ENCODE measurements at places on chromosomes 1 and 21. TPM values are rescaled to one million over a fixed set of nuclear protein-coding genes. Genes with fewer than 3 reads are reported as not detected.
A peak's percentile ranks its signal among the peaks of the same experiment; 100 is the strongest.

- DNase-seq = peak; percentile 57
- no peaks in the 10 kb centered on the region for H3K36me3 ChIP-seq
- H3K27ac ChIP-seq = peak overlapping the region; percentile 99
Measured at GRCh38 chr1:235075048-235075776, 53.4 kb downstream of the TOMM20 start.

DNA sequence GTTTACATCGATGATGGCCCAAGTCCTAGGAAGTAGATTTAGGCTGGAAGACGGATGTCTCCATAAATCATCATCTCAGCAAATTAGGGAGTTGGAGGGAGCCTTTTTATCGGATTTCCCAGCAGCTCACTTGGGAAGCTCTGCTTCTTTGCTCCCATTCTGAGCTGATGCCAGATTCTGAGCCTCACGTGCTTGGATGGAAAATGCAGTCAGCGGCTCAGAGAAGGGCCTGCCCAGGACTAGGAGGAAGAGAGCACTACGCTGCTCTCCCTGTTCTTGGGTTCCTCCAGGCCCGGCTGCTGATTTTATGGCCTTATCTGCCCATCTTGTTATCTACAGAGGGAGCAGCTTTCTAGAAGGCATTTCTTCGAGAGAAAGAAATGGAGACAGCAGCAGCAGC lies 42.0 kb downstream of the UBIAD1 start:
- no peak overlapping the region for H3K4me3 ChIP-seq
- H3K4me1 ChIP-seq = no peaks in the 10 kb centered on the region
- peak; percentile 50 for DNase-seq
- H3K36me3 ChIP-seq = no peaks in the 10 kb centered on the region
- no peaks in the 10 kb centered on the region for H3K27me3 ChIP-seq

- no peaks in the 10 kb centered on the region for H3K36me3 ChIP-seq
- H3K4me1 ChIP-seq = no peaks in the 10 kb centered on the region
- no peak for DNase-seq
- no peak overlapping the region for H3K27ac ChIP-seq
- H3K4me3 ChIP-seq = no peak overlapping the region
Measured at GRCh38 chr1:31203215-31203614, 36.5 kb downstream of the NKAIN1 start.

GRCh38 chr1:228109073-228109961 lies at the start of gene MRPL55:
TSS of gene MRPL55 (minus strand) at chr1:228109299. CDS start at chr1:228108260, 1,039 bp downstream.
- H3K27ac ChIP-seq = peak within 1 kb of the TSS; percentile 78
- peak within 1 kb of the TSS; percentile 92 for H3K4me3 ChIP-seq
- H3K36me3 ChIP-seq = no peaks in the 10 kb centered on the region
- no peaks in the 10 kb centered on the region for H3K27me3 ChIP-seq
- DNase-seq = peak; percentile 98

DNA sequence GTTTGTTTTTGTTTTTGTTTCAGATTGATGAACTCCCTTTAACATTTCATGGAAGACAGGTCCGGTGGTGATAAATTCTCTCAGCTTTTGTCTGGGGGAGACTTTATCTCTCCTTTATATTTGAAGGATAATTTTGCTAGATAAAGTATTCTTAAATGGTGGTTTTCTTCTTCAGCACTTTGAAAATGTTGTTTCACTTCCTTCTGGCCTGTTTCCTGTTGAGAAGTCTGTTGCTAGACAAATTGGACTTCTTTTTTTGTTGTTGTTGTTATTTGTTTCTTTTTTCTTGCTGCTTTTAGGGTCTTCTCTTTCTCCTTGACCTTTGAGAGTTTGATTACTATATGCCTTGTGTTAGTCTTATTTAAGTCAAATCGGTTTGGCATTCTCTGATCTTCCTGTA lies 50.8 kb downstream of the CRP start:
- H3K27ac ChIP-seq = no peak overlapping the region
- H3K4me3 ChIP-seq = no peak overlapping the region
- no peaks in the 10 kb centered on the region for H3K27me3 ChIP-seq
- H3K36me3 ChIP-seq = no peaks in the 10 kb centered on the region
- DNase-seq = no peak

DNA sequence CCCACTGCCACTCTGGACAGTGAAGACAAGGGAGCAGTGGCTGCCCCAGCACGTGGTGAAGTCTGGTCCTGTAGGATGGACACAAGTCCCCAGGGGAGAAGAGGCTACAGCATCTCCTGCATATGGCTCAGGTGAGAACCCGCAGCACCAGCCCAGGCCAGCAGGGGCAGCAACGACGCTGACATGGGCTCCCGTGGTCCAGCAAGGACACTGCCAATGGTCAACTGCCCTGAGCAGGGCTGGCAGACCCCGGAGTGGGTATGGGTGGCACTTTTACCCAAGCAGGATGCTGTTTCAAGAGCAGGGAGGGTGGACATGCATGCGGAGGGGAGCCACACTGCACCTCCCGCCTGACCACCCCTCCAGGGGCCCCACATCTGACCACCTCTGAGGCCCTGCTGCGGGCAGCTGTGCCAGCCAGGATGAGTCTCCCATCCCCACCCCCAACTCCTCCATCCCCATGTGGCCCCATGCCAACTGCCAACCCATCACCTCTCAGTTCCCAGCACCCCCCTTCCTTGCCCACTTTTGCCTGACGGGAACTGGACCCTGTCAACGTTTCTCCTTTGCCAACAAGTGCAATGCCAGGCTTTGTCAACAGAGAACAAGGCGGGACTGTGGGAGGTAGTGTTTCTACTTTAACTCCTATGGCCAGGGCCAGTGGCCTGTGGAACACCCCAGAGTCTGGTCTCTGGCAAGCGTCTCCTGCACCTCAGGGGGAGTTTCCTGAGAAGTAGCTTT lies 8.6 kb downstream of the MORN1 start:
- no peaks in the 10 kb centered on the region for H3K4me1 ChIP-seq
- no peak for DNase-seq
- H3K27ac ChIP-seq = no peak overlapping the region
- no peaks in the 10 kb centered on the region for H3K27me3 ChIP-seq
- H3K36me3 ChIP-seq = no peaks in the 10 kb centered on the region
- H3K4me3 ChIP-seq = no peak overlapping the region

DNA sequence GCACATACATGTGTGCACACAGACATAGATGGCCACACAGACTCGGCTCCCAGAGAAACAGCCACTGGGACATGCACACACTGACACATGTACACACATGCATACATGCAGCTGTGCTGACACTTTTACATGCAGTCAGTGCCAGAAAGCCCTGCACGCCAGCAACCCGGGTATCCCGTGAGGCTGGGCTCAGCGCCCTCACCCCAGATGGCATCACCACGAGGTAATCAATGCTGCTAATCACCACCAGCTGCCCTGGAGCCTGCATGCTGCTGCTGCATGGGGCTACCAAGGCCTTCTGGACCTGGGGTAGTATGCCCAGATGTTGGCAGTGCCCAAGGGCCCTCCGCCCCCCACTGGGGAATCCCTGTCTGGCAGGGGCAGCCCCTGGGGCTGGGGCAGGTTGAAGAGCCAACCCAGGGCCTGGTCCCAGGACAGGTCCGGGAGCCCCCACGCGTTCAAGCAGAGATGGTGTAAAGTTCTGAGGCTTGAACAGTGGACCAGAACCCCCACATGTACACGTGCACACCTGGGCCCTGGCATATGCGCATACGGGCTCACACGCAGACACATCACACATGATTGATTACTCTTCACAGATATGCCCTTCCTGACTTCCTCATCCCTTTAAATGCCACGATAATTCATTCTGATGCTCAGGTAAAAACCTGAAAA lies 2.7 kb upstream of the COL16A1 start:
- H3K27ac ChIP-seq = no peak overlapping the region
- no peaks in the 10 kb centered on the region for H3K27me3 ChIP-seq
- DNase-seq = no peak
- no peaks in the 10 kb centered on the region for H3K36me3 ChIP-seq
- H3K4me1 ChIP-seq = no peaks in the 10 kb centered on the region
- no peak overlapping the region for H3K4me3 ChIP-seq

- H3K27me3 ChIP-seq = no peaks in the 10 kb centered on the region
- no peak overlapping the region for H3K27ac ChIP-seq
- no peaks in the 10 kb centered on the region for H3K36me3 ChIP-seq
- peak; percentile 58 for DNase-seq
- H3K4me3 ChIP-seq = no peak overlapping the region
Measured at GRCh38 chr1:168285521-168285790, 4.8 kb downstream of the TBX19 start.

GRCh38 chr1:16013908-16014258 lies 4.0 kb downstream of the HSPB7 start:
- no peaks in the 10 kb centered on the region for H3K36me3 ChIP-seq
- H3K4me3 ChIP-seq = no peak overlapping the region
- DNase-seq = no peak

DNA sequence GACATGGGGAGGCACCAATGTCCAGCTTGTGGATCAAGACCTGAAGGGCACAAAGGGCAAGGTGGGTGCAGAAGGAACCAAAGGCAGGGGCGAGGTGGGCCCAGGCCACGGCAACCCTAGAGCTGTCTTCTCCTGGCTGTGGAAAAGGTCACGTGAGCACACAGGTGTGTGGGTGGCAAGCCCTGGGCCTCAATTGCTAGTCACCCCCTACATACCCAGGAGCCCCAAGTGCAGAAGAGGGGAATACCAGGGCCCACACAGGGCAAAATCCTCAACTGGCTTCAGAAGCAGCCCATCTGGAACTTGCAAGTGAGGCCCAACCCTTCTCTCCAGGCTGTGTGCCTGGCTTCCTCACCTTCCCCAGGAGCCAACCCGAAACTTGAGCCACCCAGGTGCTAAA lies 25.6 kb downstream of the ZBTB17 start:
- H3K27ac ChIP-seq = peak overlapping the region; percentile 92
- H3K4me3 ChIP-seq = no peak overlapping the region
- H3K36me3 ChIP-seq = peaks cover 7% of the 10 kb centered on the region
- no peak for DNase-seq
- no peaks in the 10 kb centered on the region for H3K27me3 ChIP-seq
- H3K4me1 ChIP-seq = peaks cover 48% of the 10 kb centered on the region

DNA sequence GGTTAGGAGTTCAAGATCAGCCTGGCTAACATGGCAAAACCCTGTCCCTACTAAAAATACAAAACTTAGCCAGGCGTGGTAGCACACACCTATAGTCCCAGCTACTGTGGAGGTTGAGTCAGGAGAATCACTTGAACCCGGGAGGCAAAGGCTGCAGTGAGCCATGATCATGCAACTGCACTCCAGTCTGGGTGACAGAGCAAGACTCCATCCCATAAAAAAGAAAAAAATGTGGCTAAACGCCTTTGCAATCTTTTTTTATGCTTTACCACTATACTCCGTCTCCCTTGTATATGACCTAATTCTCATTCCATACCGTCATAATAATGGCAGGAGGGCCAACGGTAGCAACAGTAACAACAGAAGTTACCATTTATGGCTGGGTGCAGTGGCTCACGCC lies 109.5 kb downstream of the ASH1L start:
- no peaks in the 10 kb centered on the region for H3K27me3 ChIP-seq
- no peak overlapping the region for H3K27ac ChIP-seq
- no peaks in the 10 kb centered on the region for H3K4me1 ChIP-seq
- H3K36me3 ChIP-seq = no peaks in the 10 kb centered on the region
- no peak overlapping the region for H3K4me3 ChIP-seq

GRCh38 chr1:43293896-43294760 lies 6.7 kb upstream of the TIE1 start:
- no peaks in the 10 kb centered on the region for H3K36me3 ChIP-seq
- peak overlapping the region; percentile 26 for H3K27ac ChIP-seq
- no peaks in the 10 kb centered on the region for H3K4me1 ChIP-seq
- H3K4me3 ChIP-seq = no peak overlapping the region

CLCA4 gene
- polyA plus RNA-seq = 0.16 TPM

DNA sequence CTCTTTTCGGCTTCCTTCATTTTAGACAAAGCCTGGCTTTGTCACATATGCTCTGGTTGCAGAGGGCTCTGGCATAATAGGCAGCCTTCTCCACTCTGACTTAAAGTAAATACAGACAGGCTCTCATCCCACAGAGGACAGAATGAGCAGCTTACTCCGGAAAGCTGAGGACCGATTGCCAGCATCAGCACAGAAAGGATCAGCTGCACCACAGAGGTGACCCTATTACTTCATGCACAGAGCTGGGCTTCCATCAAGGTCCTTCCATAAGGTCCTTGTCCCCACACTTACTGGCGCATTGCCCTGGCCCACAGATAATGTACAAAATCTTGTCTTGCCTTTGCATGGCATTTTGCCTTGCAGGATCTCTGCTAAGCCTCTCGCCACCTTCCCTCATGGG lies 67.6 kb downstream of the SEC16B start:
- H3K36me3 ChIP-seq = no peaks in the 10 kb centered on the region
- no peak overlapping the region for H3K27ac ChIP-seq
- no peak overlapping the region for H3K4me3 ChIP-seq
- no peaks in the 10 kb centered on the region for H3K27me3 ChIP-seq
- peak; percentile 6 for DNase-seq
- no peaks in the 10 kb centered on the region for H3K4me1 ChIP-seq

DNA sequence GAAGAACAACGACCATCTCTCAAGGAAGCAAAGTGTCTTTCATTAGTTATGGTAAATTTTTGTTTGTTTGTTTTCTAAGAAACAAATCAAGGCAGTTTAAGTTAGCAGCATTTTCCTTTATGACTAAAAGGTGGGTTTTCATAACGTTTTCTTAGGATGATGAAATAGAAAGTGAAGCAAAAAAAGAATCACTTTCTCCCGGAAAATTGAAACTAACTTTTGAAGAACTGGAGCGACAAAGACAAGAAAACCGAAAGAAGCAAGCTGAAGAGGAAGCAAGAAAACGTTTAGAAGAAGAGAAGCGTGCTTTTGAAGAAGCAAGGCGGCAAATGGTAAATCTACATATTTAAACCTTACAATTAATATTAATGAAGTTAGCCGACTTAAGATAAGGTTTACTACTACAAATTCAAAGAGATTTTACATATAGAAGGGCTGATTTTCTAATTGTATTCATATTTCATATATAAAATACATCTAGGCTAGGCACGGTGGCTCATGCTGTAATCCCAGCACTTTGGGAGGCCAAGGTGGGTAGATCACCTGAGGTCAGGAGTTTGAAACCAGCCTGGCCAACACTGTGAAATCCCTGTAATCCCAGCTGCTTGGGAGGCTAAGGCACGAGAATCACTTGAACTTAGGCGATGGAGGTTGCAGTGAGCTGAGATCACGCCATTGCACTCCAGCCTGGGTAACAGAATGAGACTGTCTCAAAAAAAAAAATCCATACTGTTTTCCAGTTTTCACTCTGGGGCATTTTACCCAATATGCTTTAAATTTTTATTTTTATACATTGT lies 38.3 kb downstream of the NEXN start:
- H3K4me1 ChIP-seq = no peaks in the 10 kb centered on the region
- H3K27ac ChIP-seq = no peak overlapping the region
- no peak for DNase-seq
- no peak overlapping the region for H3K4me3 ChIP-seq

DNA sequence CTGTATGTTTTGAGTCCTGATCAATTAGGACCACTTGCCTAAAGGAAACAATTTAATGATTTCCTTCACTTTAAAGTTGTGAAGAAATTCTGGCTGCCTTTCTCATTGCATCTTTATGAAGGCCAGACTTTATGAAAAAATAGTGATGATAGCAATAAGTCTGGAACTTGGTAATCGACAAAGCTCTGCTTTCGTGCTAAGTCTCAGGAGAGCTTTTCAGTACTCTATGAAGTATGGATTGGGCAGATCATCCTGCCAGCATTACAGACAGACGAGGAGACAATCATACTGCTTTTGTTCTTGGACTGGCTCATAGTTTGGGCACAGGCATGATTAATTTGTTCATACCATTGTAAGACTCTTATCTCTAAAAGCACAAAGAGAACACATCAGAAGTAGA lies 45.5 kb upstream of the KCNJ15 start:
- no peak overlapping the region for H3K27ac ChIP-seq
- no peaks in the 10 kb centered on the region for H3K36me3 ChIP-seq
- H3K4me1 ChIP-seq = no peaks in the 10 kb centered on the region
- no peak overlapping the region for H3K4me3 ChIP-seq
